ENCODE measurements at places on chromosomes 1 and 21.

GRCh38 chr21:25967181-25967900 is 203.2 kb downstream of the APP start:
- no peak for DNase-seq

DNA sequence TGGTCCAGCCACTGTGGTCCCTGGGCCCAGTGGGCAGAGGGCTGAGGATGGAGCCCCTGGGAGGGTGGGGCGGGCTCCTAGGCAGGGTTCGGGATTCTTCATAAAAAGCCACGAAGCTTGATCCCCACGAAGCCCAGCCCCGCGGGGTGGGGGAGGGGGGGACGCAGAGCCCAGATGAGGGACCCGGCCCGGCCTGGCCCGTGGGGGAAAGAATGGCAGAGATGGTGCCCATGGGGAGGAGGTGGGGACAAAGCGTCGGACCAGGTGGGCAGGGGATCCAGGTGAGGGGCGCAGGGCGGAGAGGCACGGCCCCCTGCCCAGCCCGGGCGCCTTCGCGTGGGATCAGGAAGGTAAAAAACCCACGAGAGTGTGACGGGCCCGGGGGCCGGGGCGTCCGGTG is 6.0 kb upstream of the SMIM12 start:
- no peak for DNase-seq

GRCh38 chr1:36475341-36475740 is 7.4 kb downstream of the CSF3R start:
- no peak for DNase-seq

GRCh38 chr1:37391211-37392011 is 83.0 kb upstream of the ZC3H12A start:
- DNase-seq, result no peak

DNA sequence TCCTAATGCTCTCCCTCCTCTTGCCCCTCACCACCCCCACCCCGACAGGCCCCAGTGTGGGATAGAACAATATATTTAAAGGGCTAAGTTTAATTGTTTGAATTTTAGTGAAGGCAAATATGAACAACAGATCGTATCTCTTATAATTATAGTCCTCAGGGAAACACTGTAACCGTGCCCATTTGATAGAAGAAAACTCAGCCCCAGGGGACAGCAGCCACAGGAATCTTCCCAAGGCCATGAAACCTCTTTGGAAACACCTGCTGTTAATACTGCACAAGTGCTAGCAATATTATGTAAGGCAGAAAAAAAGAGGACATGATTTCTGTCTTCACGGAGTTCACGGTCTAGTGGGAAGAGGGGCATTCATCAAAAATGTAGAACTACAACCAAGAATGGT is 142.2 kb downstream of the URB2 start:
- no peak for DNase-seq

GRCh38 chr1:220149742-220150141 is 55.8 kb downstream of the IARS2 start:
- no peak for DNase-seq

- no peak for DNase-seq
These were observed 465.2 kb downstream of the USP25 start for GRCh38 chr21:16194788-16195537.

DNA sequence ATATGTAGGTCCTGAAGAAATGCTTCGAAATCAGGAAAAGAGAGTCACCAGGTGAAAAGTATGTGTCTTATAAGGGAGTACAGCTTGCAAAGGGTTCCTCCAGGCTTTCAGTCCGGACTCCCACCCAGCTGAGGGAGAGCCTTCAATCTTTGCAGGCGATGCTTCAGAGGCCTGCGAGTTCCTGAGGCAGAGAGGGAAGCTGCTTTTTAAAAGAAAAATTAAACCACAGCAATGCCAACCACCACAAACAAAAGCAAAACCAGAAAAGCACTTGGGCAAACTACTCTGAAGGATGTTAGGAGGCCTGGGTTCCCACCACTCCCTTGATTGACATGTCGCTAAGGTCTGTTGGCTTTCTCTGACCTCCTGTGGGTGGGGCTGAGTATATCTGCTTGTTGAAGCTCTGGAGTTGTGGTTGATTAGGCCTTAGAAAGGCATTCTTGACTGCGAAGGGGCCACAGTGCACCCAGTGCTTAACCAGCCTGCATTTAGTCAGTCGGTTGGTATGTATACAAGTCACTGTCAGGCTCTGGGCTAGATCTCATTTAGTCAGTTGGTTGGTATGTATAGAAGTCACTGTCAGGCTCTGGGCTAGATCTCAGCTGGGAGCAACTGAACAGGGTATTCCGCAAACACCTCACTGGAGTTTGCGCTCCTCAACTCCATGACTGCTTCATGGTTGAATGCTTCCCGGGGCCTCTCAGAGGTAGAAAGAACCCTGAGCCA is 1.2 kb downstream of the NIPAL3 start:
- DNase-seq, result no peak

DNA sequence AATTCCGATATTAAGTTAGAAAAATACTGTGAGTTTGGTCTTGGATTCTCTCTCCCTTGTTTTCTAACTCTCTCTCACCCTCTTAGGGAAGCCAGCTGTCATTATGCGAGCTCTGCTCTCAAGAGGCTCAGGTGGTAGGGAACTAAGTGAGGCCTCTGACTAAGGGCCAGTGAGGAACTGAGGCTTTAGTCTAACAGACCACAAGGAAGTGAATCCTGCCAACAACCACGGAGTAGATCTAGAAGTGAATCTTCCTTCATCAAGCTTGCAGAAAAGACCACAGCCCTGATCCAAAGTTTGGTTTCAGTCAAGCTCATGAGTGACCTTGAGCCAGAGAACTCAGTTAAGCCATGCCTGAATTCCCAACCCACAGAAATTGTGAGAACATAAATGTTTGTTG is 180.1 kb upstream of the PRMT6 start:
- no peak for DNase-seq

GRCh38 chr1:43618521-43619313 is 31.2 kb upstream of the KDM4A start:
- no peak for DNase-seq

DNA sequence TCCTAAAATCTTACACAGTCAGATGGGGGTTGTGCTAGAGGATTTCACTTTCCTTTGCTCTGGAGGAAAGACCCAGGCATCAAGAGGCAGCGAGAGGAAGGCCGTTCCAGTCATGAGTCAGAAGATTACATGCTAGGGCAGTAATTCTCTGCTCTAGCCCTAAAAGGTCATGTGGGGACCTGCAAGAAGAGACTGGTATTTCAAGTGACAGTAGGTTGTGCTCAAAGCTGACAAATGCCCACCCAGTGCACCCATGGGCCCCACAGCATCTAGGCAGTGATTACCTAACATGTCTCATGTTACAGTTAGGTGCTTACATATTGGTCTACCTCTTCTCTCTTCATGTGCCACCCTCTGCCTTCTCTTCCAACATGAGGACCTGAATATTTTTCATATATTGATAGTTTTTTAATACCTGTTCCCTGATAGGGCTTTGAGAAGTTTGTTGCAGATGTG is 99.7 kb upstream of the BEND5 start:
- DNase-seq, result no peak

DNA sequence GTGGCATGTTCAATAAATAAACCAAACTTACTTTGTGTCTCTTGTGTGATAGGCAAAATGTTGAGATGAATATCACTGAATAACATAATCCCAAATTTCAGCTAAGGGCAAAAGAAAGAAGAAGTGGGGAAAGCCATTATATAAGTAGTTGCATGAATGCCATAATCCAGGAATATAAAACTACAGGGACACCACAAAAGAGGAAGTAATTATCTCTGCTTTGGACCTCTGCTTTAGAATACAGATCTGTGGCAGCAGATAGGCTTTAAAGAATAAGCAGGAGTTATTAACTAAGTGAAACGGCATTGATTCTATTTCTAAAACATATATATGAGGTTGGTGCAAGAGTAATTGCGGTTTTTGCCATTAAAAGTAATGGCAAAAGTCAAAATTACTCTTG is 288.5 kb upstream of the SNX7 start:
- no peak for DNase-seq

DNA sequence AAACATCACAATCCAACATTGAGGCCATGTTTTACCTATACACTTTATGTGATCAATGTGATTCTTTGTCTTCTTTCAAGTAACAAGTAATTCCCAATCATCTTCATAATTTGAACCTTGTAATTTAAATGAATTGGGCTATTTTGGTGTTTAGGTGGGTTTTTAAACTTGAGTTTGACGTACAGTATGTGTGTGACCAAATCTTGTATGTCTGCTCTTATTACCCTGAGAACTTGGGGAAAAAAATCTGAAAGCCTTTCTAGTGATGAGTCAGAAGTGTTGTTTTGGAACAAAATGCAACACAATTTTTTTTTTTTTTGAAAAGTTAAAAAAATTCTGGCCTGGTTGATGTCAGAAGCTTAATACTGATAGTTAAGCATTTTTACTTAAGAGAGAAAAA is 68.5 kb downstream of the HHAT start:
- DNase-seq, result no peak

- DNase-seq, result no peak
These were observed 12.2 kb downstream of the TMEM53 start for GRCh38 chr1:44661781-44662682.

DNA sequence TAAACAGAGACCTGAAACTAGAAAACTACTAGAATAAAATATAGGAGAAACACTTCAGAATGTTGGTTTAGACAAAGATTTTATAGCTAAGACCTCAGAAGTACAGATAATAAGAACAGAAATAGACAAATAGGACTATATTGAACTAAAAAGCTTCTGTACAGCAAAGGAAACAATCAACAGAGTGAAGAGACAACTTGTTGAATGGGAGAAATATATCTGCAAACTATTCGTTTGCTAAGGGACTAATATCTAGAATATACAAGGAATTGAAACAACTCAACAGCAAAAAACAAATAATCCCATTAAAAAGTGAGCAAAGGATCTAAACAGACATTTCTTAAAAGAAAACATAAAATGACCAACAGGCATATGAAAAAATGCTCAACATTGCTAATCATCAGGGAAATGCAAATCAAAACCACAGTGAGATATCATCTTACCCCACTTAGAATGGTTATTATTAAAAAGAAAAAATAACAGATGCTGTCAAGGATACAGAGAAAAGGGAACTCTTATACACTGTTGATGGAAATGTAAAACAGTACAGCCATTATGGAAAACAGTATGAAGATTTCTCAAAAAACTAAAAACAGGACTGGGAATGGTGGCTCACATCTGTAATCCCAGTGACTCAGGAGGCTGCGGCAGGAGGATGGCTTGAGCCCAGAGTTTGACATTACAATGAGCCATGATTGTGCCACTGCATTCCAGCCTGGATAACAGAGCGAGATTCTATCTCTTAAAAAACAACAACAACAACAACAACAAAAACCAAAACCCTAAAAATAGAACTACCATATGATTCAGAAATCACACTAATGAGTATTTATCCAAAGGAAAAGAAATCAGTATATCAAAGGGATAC is 37.3 kb upstream of the ZSWIM5 start:
- DNase-seq, result no peak
